ENCODE measurements at places on chromosomes 3 and 15.

DNA sequence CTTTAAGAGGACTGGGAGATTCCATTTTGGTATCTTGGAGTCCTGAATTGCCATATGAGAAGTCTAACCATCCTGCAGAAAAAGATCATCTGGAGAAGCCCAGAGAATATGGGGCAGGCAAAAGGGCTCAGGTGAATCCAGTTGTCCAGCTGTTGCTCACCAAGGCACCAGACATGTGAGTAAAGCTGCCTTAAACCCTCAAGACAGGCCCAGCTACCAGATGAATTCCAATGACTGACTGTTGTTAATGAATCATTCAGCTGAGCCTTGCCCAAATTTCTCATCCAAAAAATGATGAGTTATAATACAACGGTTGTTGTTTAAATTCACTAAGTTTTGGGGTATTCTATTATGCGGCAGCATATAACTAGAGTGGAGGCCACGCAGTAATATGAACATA, 22.0 kb upstream of the NANOGP8 start:
- peak; percentile 31 for DNase-seq

DNA sequence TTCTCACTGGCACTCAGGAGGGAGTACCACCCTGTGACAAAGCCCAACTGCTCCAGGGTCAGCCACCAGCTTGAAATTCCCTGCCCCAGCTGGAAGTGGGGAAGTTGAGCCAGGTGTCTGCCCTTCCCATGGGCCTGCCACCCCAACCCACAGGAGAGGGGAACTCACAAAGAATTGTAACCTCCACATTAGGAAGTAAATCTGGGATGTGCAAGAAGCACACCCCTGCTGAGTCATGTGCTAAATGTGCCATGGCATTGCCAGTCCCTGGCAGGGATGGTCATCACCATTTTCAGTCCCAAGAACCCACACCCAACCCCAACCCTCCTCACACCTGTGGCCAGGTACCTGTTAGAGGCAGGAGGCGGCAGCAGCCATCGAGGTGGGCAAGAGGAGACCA, 165.2 kb upstream of the THBS1 start:
- DNase-seq = no peak

DNA sequence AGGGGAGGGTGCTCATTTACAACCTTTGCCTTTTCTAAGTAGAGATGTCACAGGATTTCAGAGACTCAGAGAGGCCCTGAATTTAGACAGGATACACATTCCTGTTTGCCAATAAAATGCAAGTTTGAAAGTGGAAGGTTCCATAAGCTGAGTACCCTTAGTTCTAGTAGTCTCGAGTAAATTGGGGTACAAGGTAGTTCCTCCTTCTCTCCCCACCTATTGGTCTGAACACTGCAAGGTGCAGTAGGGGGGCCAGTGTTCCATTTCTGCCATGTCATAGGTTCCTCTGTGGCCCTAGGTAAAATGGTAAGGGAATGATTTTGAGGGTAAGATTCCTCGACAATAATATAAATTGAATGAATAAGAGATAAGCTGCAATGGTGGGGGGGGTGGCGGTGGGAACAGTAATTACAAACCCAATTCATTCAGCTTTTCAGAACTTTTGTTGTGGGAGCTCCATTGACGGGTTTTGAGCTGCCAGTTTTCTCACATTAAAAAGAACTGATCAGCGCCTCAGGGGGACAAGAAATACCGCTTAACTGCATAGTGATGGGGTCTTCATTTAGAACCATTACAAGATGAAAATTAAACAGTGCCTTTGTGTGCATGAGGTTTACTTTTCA, 5.9 kb downstream of the SOX2 start:
- DNase-seq = no peak

DNA sequence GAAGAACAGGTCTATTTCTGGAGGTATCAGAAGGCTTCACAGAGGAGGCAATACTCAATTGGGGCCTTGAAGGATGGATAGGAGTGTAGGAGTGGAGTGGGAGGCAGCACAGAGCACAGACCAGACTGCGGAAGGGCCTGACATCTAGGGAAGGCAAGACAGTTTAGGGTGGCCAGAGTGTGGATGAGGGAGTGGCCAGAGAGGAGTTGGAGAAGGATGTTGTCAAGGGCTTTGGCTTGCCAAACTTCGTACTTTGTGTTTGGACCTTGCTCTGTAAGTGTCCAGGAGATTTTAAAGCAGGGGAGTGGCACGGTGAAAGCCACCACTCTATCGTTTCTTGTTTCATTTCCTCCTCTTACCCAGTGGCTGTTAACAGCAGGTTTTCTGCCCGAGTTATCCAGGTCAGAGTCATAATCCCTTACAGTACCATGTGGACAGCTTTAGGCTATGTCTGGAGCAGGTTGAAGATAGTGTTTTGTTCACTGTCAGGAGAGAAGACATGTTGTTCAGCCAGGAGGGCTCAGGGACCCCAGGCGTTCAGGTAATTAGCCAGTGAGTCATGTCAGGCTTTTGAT, 12.3 kb downstream of the SMAD3 start:
- DNase-seq = no peak

DNA sequence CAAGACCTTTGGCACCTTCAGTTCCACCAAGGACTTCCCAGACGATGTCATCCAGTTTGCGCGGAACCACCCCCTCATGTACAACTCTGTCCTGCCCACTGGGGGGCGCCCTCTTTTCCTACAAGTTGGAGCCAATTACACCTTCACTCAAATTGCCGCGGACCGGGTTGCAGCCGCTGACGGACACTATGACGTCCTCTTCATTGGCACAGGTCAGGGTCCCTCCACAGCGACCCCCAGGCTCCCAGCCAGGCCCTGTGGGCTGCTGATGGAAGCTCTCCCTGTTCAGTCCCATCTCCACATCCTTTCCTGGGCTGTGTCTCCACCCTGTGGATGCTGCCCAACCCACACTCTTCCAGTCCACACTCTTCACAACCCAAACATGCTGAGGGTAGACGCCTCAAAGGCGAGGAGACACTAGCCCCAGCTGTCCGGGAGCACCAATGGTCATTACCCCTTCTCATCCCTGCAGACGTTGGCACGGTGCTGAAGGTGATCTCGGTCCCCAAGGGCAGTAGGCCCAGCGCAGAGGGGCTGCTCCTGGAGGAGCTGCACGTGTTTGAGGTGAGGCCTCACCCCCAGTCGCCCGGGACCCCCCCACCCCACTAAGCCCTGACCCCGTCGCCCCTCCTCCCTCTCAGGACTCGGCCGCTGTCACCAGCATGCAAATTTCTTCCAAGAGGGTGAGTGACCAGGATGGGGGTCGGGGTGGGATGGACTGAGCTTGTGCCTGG, 4.3 kb upstream of the LSMEM2 start:
- peak; percentile 57 for DNase-seq

DNA sequence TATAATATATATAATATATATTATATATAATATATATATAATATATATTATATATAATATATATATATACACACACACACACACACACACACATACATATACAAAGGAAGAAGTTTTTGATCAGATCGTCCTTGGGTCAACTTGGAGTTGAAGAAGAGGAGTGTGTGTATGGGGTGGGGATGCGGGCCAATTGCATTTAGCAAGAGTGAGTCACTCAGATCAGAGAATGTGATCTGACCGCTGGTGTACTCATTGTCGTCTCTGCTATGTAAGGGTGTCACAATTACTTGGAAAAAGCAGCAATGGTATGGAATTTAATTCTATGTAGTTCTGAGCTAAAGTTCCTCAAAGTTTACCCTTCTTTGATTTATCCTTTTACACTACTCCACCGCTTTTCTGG, 4.6 kb upstream of the VGLL3 start:
- DNase-seq = peak; percentile 89

DNA sequence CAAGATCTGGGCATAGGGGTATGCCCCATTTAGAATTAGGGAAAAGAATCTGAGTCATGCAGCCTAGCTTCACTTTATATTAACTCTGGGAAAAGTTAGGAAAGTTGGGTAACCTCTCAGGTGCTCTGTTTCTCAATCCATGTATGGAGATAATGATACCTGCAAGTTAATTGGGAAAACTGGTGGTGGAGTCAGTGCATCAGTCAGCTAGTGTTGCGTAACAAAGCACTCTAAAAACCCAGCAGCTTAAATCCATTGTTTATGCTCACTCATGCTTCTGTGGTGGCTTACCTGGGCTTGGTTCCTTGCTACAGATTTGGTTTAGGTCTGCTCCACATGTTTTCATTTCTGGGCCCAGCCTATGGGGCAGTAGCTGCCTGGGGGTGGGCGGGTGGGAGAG, 91.0 kb downstream of the SMAD3 start:
- no peak for DNase-seq

- DNase-seq = peak; percentile 31
These were observed 97.7 kb upstream of the TSPAN3 start for GRCh38 chr15:77168616-77169015.

DNA sequence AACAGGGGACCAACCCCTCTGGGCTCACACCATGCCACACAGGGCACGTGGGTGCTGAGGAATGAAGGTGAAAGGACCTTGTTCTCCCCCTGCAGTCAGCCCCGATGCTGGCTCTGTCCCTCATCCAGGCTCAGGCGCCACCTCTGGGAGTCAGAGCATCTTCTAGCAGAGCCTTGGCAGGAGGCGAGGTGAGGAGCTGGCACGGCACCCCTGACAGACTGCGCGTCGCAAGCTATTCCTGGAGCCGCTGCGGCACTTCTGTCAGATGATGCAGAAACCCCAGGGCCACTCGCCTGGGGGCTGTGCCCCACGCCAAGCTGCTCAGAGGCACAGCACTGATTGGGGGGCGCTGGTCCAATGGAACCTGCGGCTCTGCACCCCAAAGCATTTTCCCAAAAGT, 62.0 kb downstream of the MGLL start:
- DNase-seq = no peak

DNA sequence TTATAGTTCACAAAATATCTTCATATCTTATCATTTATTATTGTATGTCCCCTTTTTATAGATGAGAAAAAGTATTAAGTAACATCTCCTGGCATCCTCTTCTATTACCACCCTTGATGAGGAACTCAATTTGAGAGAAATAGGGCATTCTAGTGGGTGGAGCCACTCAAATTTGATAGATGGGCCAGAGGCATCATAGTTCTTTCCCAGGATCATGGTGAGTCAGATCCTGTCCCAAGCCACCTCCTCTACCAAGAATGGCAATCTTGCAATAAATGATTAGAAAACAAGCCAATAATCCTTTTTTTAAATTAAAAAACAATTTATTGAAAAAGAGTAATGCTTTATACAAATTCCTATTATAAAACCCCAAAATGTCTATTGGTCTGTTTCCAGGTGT, 16.8 kb downstream of the CLDN1 start:
- DNase-seq = no peak

DNA sequence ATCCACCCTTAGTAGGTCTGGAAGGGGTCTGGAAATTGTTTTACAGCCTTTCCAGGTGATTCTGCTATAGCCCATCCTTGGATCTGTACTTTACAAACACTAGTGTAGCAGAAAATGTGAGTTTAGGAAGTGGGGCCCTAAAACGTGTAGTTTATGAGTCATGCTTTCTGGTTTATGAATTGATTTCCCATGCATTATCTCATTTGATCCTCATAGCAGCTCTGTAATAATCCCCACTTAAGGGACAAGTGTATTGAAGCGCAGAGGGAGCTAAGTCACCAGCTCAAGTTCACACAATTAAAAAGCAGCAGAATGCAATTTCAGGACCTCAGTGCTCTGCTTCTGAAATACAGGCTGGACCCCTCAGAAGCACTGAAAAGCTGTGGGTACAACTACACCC, 22.7 kb upstream of the STARD5 start:
- no peak for DNase-seq

DNA sequence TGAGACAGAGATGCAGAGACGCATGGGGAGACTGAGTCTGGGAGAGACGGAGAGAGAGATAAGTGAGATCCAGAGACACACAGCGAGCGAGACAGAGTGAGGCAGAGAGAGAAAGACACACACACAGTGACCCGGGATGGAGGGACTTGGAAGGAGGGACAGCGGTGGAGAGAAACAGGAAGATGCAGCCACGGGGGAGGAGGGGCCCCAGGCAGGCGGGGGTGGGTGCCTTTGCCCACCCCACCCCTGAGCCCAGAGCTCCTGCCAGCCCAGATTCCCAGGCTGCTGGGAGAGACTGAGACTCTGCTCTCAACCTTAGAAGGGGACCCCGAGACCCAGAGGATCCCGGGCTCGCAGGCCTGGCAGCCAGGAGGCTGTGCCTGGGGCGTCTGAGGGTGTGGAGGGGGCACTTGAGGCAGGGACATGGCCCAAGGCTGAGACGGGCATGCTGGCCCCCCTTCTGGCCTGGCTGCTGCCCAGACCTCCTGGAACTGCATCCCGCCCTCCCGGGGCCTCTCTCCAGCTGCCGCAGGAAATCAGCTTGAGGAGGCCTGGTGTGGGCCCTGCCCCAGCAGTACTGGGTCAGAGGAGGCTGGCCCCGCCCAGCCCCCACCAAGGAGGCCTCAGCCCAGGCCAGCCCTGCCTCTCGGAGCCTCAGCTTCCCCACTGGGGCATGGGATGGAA, 18.1 kb downstream of the H1-8 start:
- DNase-seq = peak; percentile 76

DNA sequence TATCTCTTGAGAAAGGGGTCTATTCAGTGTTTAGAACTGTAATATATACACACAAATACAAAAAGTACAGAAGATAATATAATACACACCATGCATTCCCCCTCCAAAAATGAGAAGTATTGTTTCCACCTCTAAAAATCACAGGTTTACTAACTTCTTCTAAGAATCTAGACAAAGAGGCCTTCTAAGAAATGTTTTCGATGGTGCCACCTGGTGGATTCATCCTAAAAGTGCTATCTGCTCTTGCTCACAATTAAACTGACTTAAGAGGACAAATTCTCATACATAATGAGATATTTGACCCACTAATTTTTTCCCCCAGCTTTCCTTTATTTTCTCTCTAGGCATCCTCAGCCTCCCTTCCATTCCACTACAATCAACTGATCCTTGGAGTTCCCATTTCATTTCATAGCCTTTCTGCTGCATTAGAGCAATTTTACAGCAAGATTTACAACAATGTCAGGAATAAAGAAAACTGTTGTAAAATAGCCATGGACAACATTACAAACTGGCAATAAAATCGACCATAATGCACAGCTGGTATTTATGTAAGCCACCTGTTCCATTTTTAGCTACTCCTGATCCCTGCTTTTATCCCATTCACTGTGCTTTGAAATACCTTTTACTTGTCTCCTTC, 124.6 kb downstream of the ARRDC4 start:
- peak; percentile 69 for DNase-seq

- peak; percentile 84 for DNase-seq
These were observed 3.3 kb upstream of the RAB8B start for GRCh38 chr15:63186065-63186464.

DNA sequence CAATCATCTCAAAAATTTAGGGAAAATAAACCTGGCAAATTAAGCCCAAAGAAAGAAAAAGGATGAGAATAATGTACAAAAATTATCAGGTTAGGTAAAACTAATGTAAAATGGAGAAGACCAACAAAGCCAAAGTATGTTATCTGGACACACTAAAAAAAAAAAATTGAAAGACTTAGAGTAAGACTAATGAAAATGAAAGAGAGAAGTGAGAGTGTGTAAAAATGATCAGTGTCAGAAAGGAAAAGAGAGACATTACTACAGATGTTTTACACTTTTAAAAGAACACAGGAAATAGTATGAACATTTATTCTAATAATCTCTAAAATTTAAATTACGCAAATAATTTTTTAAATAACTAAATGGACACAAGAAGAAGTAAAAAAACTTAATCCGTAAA, 573.3 kb upstream of the NR2F2 start:
- DNase-seq = no peak

- no peak for DNase-seq
These were observed 43.9 kb upstream of the SEC13 start for GRCh38 chr3:10364806-10365205.
